Urinary bladder (tissue), 4 donors: ENCODE measurements at places on chromosomes 6 and 20. TPM values are rescaled to one million over a fixed set of nuclear protein-coding genes. Genes with fewer than 3 reads are reported as not detected.

DNA sequence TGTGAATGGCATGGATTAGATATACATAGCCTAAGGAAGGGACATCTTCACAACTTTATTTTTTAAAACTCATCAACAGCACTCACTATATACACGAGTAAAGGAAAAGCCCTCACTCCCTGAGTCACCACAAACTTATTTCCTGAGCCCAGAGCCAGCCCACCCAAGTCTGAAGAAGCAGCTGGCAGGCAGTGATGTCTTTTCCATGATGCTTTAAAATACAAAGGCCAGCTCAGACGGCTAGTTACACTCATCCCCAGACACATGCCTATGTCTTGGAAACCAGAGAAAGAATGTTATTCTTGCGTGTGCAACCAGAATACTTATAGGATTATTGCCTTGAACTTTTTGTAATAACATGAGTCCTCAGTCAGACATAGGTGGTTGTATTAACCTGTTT lies 114.4 kb downstream of the ADGRG6 start:
- no peak for DNase-seq

DNA sequence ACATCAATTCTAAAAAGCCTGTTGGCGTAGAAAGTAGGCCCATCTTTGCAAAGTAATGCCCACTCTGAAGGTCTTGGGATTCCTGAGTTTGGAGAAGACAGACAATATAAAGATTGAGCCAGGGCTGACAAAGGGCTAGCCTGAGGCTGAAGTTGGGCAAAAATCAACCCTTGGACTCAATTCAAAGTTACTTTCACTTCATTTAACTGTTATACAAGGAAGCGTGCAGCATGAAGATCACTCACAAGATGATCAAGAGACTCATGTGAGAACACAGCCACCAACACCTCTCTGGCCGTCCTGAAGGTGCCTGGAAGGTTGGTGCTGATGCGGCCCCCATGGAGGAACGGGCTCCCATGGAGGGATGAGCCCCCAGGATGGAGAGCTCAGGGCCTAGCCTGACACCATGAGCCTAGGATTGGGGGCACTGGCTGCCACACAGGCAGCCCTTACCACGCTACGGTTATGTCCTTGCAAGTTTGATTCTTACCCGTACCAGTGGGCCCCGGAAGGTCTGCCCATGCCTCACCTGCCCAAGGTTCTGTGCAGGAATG lies 26.6 kb downstream of the FOXC1 start:
- DNase-seq: no peak

- no peak for DNase-seq
These were observed 64.6 kb downstream of the PLG start for GRCh38 chr6:160766657-160766988.

DNA sequence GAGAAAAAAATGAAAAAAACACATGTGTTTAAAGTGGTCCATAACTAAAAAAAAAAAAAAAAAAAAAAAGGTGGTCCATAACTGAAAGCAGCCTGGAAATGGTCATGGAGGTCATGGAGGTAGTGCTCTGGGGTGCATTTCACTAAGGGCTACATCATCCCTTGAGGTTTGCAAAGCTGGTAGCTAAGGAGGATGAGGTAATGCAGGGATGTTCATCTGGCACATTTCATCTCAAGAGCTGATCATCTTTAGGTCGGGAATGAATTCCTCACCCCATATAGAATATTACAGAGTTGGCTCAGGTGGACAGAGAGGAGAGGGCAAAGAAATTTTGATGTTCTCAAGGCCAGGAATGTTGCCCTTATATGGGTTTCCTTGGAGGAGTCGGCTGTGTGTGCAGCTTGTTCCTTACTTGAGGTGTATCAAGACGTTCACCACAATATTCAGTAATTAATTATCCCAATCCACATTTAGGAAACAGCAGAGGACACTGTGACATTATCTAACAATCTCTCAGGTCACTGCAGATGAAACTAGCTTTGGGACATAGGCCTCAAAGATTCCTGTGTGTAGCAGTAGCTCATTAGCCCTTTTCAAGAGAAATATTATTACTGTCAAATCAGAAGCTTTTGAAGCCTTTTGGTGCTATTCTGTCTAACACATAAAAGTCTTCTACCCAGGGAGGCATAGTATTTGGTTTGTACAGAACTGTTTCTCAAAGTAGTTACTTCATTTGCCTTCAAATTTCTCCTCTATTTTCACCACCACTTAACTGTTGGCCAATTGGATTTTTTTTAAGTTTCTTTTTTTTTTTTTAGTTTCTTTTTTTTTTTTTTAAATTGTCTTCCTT lies 46.8 kb downstream of the CYP24A1 start:
- no peak for DNase-seq

- DNase-seq: no peak
These were observed 49.6 kb upstream of the DSN1 start for GRCh38 chr20:36823121-36823520.

GRCh38 chr20:32898729-32899128 lies 40.0 kb downstream of the EFCAB8 start:
- DNase-seq: no peak

DNA sequence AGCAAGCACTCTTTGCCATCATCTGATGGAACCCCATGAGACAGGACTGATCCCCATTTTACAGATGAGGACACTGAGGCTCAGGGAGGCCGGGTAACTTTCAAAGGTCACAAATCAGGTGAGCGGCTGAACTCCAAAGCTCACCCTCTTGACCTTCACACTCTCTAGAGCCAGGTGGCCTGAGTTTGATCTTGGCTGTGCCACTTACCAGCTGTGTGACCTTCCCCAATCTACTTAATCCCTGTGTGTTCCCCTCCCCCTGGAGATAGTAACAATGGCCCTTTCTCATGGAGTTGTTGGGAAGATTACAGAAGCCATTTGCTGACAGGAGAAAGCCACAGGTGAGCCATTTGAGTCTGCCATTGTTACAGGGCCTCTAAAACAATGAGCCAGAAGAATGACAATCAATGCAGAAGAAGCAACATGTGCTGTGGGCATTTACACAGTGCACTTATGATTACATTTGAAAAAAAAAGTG lies 34.5 kb downstream of the BMP7 start:
- no peak for DNase-seq

GRCh38 chr6:153172815-153173214 lies 41.7 kb upstream of the RGS17 start:
- no peak for DNase-seq

DNA sequence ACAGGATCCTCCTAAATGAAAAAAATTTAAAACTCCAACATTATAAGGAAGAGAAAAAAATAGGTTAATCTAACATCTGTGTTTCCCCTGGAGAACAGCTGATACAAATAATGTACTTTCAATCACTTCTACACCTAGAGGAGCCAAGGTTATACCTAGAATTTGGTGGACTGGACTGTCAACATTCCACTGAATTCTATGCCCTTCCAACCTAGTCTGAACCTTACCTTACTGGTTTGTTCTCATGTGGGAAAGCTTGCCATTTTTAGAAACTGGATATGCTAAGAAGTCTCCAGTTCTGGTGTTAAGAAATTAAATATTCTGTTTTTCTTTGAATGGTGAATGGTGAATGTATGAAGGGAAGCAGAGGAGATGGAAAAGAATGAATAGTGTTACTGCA lies 162.4 kb downstream of the DST start:
- no peak for DNase-seq

GRCh38 chr6:170487707-170488329 lies 65.3 kb downstream of the PSMB1 start:
- no peak for DNase-seq

GRCh38 chr6:166772518-166772917 lies 145.5 kb upstream of the RPS6KA2 start:
- DNase-seq: no peak

- DNase-seq: no peak
These were observed 63.2 kb downstream of the OLIG3 start for GRCh38 chr6:137430954-137431353.

- no peak for DNase-seq
These were observed 61.6 kb upstream of the SNX9 start for GRCh38 chr6:157761331-157761921.

The HLA-DQB1 gene
- polyA plus RNA-seq: 36.1 TPM

The LAMP5 gene
- polyA plus RNA-seq: 0.38 TPM

The SLC35F1 gene
- polyA plus RNA-seq: 0.92 TPM
